ENCODE measurements at places on chromosomes 13 and 19.

DNA sequence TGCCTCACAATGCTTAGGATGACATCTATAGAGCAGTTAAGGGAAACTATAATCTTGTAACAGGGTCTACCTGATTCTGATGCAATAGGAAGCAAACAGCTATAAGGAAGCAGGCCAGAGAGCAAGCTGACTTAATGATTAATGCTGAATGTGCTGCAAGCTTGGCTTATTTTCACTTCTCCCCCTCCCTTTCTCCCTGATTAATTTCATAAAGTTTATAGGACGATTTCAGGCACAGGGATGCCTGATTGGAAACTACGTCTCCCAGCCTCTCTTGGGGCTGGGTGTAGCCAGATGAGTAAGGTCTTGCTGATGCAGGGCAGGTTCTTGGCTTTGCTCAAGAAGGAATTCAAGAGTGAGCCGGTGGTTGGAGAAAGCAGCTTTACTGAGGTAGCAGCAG, 82.8 kb upstream of the MRI1 start:
- DNase-seq = no peak

GRCh38 chr19:46926170-46927071, 65.6 kb downstream of the ARHGAP35 start:
- DNase-seq = no peak

GRCh38 chr13:74865656-74866055, 616.3 kb downstream of the TBC1D4 start:
- DNase-seq = no peak

DNA sequence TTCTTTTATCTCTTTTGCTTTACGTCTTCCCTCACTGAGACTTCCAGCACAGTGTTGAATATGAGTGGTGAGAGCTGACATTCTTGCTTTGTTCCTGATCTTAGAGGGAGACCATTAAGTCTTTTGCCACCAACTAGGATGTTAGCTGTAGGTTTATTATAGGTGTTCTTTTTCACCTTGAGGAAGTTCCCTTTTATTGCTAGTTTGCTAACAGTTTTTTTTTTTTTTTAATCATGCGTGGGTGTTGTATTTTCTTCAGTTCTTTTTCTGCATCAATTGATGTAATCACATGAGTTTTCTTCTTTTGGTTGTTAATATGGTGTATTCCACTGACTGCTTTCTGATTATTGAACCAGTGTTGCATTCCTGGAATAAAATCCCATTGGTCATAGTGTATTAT, 21.1 kb downstream of the AP1M1 start:
- no peak for DNase-seq

DNA sequence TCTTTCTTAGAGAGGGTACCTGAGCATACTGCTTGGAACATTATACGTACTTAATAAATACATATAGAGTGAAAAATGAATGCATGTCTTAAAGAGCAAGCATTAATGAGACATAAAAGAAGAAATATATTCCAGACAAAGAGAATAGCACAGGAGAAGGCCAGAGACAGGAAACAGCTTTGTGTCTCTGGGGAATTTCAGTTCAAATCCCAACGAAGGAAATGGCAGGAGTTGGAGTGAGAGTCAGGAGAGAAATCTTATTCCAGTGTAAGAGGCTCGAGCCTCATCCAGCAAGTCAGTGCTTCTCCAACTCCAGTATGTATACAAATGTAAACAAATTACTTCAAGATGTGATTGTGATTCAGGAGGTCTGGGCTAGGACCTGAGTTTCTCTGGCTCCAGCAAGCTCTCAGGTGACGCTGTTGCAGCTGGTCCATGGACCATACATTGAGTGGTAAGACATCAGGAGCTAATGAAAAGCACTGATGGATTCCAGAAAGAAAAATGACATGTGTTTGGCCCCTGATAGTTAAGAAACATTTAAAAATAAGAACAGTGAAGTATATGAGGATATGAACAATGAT, 108.2 kb downstream of the RAP2A start:
- DNase-seq = no peak

GRCh38 chr19:4566402-4567051, 7.0 kb upstream of the SEMA6B start:
- DNase-seq = no peak

DNA sequence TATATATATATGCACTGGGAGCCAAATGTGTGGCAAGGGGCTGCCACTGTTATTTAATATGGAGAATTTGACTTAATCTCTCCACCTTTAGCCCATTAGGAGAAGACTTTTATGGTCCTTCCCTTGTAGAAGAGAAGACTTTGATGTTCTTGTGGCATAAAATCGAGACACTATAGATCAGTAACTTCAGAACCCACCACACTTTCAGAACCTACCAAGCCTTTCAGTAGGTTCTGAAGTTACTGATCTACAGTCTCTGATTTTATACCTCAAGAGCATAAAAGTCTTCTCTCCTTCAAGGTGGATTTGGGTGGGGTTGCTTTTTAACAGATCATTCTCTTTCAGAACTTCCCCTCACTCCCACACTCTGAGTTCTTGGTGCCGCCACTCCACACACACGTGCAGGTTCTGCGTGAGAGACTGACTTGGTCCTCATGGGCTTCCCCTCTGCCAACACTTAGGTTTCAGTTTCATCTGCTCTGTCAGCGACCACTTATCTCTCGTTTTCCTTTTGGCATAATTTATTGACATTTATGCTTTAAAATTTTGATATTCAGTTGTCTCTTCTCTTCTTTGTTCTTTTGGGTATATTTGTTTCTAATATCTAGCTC, 213.4 kb upstream of the PCDH17 start:
- no peak for DNase-seq

DNA sequence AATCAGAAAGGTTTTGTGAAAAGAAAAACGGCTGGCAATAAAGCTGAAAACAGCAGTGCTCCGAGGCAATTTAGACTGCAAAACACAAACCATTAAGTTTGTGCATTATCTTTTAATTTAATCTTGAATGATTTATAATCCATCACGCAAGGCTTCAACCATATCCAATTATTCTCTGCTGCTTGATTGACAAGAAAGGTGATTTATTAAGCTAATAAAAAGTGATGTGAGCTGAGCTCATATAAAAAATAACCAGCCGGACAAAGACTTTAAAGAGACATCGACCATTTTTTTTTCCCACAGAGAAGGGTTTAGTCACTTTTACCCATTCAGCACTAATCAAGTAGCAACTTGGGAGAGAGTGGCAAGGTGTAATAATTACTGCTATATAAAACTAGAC, 33.6 kb downstream of the TSHZ3 start:
- DNase-seq = no peak

DNA sequence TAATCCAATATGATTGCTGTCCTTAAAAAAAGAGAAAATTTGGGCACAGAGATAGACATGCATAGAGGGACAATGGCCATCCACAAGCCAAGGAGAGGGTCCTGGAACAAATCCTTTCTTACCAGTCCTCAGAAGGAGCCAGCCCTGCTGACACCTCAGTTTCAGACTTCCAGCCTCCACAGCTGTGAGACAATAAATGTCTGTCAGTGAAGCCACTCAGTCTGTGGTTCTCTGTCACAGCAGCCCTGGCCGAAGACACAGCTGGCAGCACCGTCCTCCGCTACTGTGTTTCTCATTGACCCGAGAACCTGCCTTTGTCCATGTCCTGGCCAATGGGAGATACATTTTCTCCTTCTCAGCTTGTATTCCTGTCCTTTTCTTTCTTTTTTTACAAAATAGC, 207.9 kb downstream of the TM9SF2 start:
- no peak for DNase-seq

- no peak for DNase-seq
These were observed 19.6 kb downstream of the ALG5 start for GRCh38 chr13:36979361-36980050.

- DNase-seq = no peak
These were observed 1.3 kb downstream of the SNAPC2 start for GRCh38 chr19:7921302-7921966.

DNA sequence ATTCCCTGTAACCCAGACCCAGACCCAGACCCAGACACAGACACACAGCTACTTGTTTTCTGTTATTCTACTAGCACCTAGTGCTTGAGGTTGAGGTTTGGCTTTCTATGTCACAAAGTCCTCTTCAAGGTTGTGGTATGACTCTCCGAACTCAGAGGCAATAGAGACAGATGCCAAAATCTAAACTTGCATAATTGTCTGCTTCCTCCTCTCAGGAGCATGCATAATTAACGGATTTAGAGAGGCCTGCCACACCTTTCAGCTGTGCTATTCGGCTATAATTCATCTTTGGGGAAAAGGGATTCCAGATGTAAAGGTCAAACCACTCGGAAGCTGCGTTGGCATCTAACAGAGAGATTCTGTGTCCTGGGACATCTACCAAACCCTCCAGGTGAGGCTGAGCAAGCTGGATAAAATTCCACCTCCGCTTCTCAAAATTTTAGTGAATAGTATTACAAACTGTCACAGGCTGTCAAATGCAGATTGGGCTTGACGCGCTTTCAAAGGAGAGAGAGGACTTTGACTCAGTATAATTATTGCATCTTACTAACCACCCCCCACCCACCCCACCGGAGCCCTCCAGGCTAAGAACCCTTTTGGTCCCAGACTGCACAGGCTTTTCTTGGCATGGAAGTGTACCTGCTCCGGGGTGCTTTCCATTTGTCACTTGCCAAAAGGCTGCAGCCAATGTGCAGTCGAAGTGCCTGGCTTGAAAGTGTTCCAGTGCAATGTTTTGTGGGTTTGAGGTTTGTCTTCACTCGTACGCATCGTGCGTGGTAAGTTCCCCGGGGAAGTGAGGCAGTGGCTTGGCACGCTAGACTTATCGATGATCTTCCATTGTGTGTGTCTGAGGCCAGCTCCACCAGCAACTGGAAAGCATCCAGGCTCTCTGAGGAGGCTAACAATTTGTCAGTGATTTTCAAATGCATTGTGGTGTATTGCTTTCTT, 194.1 kb downstream of the TDRD3 start:
- no peak for DNase-seq

DNA sequence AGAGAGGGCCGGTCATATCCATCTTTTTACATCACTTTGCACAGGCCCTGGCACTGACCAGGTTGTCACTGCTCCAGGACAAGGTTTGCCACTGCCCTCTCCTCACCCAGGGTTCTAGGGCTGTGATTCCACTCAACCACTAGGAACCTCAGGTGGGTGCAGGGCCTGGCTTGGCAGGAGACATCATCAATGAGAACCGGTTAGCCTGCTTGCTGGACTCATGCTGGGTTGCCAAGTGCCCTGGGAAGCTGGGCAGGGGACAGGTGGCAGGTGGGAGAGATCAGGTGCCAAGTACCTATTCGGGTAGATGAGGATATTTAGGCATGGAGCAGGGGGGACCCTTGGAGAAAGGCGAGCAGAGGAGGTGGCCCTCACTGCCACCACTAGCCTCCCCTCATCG, 4.2 kb upstream of the CERS4 start:
- no peak for DNase-seq

DNA sequence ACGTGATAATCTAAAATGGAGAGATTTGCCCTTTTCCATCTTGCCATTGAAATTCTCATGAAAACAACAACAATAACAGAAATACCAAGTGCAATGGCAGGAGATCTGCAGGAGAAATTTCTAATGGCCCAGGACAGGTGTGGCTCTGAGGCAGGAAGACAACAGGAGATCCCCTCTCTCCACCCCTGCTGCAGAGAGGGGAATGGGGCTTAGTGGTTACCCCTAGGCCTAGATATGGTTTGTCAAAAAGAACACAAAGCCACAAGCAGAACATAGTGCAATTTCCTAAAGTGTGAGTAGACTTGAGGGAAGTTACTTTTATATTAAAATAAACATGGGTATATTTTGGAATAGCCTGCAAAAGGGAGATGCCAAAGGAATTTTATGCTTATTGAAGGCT, 369.5 kb downstream of the KCNRG start:
- DNase-seq = no peak

DNA sequence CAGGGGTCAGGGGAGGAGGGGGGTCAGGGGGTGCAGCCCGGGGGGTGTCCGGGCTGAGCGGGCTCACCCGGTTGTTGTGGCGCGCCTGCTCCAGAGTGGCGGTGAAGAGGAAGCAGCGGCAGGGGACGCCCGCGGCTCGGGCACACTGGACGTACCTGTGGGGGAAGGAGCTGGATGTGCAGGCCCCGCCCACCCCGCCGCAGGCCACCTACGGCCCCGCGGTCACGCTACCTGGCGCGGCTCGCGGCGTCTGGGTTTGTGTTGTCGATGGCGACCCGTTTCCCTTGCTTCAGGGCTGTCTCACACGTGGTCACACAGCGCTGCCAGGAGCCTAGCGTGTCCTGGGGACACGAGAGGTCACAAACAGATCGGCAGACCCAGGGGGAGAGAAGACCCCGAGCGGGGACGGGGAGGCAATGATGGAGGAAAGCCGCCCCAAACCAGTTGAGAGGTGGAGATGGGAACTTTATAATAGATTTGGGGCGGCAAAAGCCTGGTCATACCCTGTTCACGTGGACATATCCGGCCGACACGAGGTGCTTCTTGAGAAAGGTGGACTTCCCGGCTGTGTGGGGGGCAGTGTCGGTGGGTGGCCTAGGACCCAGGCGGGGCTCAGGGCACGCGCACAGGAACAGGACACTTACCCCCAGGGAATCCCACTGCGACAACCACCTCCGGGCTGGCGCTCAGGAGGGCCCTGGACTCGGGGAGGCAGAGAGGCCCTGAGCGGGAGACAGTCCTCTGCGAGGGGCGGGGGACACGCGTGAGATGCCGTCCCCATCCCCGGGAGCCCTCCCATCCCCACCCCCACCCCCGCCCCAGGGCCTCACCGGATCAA, 5.6 kb downstream of the PNKP start:
- no peak for DNase-seq

DNA sequence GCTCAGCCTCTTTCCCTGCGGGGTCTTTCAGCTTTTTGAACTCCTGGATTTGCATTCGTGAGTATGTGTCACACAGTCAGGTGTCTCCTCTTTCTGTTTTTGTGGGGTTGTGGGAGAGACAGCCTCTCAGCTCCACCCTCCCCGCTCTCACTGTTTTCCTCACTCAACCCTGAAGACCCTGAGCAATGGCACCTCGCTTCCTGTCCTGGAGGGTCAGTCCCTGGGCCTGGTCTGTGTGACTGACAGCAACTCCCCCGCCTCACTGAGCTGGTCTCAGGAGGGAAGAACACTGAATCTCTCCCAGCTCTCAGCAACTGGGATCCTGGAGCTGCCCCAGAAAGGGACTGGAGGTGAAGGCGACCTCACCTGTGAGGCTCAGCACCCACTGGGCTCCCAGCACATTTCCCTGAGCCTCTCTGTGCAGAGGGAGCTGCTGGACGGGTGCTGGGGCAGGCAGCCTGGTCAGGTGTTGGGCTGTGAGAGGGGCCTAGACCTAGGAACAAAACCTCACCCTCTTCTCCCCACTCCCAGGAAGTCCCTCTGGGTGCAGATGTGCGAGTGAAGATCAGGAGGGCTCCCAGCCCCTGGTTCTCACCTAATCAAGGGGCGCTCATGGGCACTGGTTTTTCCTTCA, 4.2 kb upstream of the SIGLEC7 start:
- DNase-seq = no peak

DNA sequence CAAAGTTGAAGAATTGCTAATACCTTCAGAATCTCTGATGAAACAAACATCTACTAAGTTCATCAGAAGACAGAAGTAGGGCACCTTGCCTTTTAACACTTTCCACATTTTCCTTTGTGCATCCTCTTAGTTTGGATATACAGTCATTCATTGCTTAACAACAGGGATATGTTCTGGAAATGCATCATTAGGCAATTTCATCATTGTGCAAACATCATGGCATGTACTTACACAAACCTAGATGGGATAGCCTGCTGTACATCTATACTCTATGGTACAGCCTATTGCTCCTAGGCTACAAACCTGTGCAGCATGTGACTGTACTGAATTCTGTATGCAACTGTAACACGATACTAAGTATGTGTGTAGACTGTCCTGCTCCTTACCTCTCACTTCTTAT, 169.8 kb downstream of the SUCLA2 start:
- DNase-seq = no peak

GRCh38 chr19:44552324-44552723, 22.8 kb upstream of the CEACAM20 start:
- DNase-seq = no peak
